ENCODE measurements at places on chromosomes 5 and 9.
A peak's percentile ranks its signal among the peaks of the same experiment; 100 is the strongest.

- DNase-seq: no peak
Observed at GRCh38 chr9:131562032-131562959, 17.0 kb downstream of the PRRT1B start.

DNA sequence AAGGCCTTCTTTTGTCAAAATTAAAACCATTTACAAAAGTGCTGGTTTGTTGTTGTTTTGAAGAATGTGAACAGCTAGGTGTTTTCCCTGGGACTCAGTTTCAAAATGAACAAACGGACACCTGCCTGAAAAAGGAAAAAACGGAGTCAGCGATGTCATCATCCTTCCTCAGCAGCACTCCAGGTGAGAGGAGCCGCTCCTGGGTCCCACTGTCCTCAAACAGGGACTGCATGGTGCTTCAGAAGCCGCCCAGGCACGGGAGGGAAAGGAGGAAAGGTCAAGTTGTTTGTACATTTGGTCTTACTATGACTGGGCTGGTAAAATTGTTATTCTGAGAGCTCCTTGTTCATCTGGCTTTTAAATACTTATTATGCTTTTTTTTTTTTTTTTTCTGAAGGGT, 69.0 kb upstream of the ZSWIM6 start:
- DNase-seq: no peak

DNA sequence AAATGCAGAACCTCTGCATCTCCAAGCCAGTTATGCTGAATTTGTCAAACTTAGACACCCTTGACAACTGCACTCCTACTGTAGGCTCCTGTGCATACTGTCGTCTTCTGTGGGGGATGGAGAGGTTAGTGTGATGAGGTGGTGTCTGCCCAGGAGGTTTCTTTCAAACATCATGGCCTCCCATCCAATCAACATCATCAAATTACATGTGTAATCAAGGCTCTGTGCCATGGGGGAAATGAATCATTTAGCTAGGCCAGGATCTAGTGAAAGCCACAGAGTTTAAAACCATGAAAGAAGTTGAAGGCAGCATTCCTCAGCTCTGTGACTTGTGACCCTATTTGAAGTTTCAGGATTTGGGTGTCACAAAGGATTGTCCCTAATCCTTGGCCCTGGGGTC, 240.6 kb downstream of the MARCHF11 start:
- DNase-seq: no peak

DNA sequence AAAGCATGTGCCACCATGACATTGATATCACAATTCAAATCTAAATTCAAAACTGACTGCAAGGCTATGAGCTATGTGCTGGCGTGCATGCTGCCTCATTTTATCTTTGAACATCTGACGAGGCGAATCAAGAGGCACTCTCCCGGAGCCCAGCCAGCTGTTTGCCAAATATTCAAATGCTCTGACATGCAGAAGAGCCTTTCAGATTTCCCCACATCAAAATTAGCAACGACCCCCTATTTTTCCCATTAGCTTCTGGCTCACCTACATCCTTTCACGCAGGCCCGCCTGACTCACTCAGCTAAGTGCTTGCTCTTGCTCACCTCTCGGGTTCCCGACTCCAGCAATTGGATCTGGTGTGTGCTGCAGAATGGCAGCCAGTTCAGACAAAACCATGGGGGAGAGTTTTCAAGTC, 159.0 kb downstream of the NR2F1-AS1 start:
- no peak for DNase-seq

DNA sequence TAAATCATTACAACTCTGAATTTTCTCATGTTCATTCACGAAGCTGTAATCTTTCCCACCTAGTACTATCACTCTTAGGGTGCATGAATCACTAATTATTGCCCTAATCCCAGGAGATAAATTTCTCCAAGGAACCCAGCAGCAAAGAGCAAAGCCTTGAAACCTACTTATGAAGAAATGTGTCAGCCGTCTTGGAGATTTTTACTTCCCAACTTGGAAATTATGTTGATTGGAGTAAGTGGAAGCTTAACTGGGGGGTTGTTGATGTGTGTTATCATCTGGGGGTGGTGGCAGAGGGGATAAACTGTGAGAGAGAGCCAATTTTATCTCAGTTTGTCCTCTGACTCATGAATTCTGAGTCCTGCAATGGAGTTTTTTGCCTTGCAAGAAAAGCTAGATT, 440.5 kb upstream of the WWC1 start:
- DNase-seq: no peak

- DNase-seq: no peak
Observed at GRCh38 chr5:54285686-54286085, 24.7 kb downstream of the ARL15 start.

- DNase-seq: no peak
Observed at GRCh38 chr5:73300337-73301207, 127.6 kb downstream of the TMEM174 start.

GRCh38 chr5:1661831-1662558, 137.6 kb downstream of the MRPL36 start:
- DNase-seq: no peak

GRCh38 chr5:43115968-43116367, 4.7 kb upstream of the ZNF131 start:
- no peak for DNase-seq

GRCh38 chr5:31993165-31993961, 180.8 kb downstream of the GOLPH3 start:
- DNase-seq: no peak

GRCh38 chr5:157764531-157764930, 21.0 kb downstream of the LSM11 start:
- DNase-seq: no peak

DNA sequence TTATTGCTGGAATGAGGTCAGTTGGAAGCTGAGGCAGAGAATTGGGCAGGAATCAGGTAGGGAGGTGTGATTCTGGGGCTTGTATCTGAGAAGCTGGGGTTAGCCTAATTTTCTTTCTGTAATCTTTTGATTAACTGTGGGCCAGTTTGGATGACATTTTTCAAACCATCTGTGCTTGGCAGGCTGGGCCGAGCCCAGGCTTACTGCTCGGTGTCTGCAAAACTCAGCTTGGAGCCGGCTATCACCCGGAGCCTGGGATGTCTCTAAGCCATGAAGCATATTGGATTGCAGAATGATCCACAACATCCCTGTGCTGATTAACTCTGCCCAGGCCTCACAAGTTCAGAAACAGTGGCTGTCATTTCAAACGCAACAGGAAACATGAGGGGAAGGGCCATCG, 26.5 kb downstream of the KCNMB1 start:
- DNase-seq: no peak

DNA sequence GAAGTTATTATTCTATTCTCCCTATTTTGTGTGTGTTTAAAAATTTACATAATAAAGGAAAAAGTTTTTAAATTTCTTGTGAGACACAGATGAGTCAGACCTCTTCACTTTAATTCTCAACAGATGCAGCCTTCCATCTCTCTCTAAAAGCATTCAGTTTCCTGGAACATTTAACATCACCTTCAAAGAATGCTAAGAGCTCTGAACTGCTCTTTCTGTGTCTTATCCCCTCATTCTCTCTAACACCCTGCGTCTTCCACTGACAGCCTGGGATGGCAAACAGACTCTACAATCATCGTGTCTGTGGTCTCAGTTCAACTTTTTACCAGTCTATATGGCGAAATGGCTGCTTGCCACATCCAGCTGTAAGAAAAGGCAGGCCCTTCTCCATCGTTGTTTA, 173.0 kb downstream of the HINT1 start:
- no peak for DNase-seq

DNA sequence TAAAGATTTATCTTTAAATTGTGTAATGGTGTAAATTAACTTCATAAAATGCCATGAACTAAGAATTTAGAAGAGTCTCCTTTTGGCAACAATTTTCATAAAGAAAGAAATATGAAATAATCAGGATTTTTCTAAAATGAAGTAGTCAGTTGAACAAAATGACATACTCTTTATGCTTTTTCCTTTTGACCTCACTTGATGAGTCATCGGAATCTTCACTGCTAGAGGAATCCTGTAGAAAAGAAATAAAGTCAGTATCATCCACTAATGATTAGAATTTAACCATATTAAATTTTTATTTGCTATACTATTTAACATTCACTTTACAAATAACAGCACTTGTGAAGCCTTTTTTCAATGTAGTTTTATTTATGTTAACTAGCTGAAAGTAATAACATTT, 26.1 kb downstream of the CHD1 start:
- DNase-seq: no peak

DNA sequence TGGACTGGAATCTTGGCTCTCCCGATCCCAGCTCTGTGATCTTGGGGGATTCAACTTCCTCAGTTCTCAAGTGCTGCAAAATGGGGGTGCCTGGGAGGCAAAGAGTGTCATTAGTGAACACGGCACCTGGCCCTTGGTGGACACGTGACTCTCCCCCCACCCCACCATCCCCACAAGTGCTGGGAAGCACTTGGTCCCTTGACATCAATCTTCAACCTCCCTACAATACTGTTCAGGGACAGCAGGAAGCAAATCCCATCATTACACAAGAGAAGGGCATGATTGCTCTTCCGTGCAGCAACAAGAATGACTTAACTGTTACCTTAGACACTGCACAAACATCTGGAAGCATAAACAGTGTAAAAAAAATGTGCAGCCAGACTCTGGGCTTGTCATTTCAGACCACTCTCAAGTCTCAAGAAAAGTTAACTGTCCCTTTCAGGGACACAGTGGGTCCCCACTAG, 61.4 kb downstream of the PSMB7 start:
- DNase-seq: no peak

- no peak for DNase-seq
Observed at GRCh38 chr5:78671609-78672008, 23.0 kb upstream of the LHFPL2 start.

GRCh38 chr9:117104716-117105495, 310.0 kb downstream of the ASTN2 start:
- no peak for DNase-seq

DNA sequence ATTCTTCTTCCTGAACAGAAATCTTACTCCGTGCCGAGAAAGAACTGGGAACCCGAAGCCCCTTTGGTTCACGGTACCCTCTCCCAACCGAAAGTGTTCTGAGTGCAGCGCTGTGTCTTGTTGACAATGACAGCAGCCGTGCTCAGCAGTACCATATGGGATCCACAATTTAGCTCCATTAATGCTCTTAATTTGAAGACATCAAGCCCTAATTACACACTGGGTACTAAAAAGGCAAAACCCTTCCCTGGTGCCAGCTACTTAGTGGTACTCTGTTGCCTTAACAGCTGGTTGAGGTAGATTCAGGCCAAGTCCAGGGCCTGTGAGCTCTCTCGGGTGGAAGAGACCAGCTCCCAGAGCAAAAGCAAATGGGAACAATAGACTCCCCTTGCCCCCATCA, 24.5 kb downstream of the DDX31 start:
- peak; percentile 34 for DNase-seq

DNA sequence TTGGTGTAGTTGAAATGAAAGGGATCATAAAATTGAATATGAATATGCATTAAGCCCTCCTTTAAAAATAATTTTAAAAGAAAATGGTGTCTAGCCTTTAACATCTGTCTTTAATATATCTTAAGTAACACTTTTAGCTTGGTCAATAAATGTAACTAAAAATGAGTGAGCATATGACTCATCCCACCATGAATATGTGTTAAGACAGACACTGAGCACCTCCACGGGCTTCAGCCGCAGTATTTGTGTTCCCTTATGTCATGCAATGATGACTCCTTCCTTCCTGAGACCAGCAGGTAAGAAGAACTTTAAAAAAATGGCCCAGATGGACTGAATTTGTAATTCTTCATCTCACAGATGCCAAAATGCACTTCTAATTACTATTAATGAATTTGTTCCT, 563.2 kb downstream of the NR2F1-AS1 start:
- no peak for DNase-seq

GRCh38 chr5:133714161-133714915, 102.0 kb upstream of the FSTL4 start:
- DNase-seq: no peak

GRCh38 chr5:139579-140442, 47.8 kb downstream of the PLEKHG4B start:
- DNase-seq: no peak

- DNase-seq: no peak
Observed at GRCh38 chr9:107665057-107665456, 175.5 kb upstream of the KLF4 start.

- DNase-seq: no peak
Observed at GRCh38 chr9:132969783-132970182, 8.7 kb upstream of the GFI1B start.

DNA sequence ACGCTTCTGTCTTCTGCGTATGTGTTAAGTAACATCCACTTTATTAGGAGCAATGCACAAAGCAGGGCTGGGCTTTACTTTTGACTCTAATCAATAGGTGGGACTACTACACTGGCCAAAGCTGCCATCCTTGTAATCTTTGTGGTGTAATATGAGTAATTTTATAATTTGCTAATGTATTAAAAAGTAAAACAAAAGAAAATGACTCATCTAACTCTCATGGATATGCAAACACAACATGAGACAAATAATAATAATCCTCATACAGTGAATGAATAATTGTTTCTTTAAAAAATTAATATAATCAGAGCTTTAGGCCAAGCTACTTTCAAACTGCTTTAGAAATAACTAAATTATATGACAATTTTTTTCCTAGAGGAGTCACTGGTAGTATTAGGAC, 90.7 kb downstream of the NR3C1 start:
- DNase-seq: no peak

GRCh38 chr5:55427157-55427556, 107.6 kb downstream of the PLPP1 start:
- no peak for DNase-seq

- no peak for DNase-seq
Observed at GRCh38 chr5:168356171-168356570, 64.7 kb downstream of the WWC1 start.

DNA sequence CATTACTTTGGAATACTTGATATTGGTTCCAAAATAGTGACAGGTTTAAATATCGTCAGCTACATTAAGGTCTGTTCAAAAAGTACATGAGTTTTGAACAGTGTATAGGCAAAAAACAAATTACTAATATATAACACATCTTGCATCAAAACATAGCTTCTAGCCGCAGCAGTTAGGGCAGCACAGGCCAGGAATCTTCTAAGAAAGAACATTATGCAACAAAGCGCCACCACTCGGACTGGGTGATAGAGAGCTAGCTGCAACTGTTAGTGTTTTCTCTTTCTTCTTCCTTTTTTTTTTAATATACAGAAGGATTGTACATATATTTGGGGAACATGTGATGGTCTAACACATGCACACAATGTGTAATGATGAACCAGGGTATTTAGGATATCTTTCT, 504.5 kb downstream of the NR2F1-AS1 start:
- DNase-seq: no peak

DNA sequence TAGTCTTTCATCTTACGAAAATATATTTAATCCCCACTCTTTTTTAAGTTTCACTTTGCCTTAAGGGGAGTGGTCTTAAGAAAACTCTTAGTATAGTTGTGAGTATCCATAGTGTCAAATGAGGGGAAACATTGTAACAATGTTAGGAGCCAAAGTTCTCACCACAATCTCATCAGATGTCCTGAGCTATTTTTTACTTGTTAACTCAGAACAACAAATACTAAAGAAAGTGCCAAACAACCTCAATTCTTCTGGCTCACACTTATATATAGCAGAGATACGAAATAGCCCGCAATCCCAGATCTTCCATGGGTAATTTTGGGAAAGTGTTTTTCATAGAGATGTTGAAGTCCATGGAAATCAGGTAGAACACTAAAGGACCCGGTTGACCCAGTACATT, 194.0 kb upstream of the DMRT1 start:
- no peak for DNase-seq

- DNase-seq: no peak
Observed at GRCh38 chr5:2199697-2200096, 317.0 kb upstream of the IRX4 start.

GRCh38 chr5:82833277-82833676, 243.9 kb downstream of the TMEM167A start:
- no peak for DNase-seq

- DNase-seq: no peak
Observed at GRCh38 chr9:125750627-125751011, 3.4 kb downstream of the PBX3 start.

- no peak for DNase-seq
Observed at GRCh38 chr5:68441309-68442073, 225.9 kb downstream of the PIK3R1 start.
